ENCODE measurements at places on chromosomes 11 and 22.

GRCh38 chr11:38788561-38788960 lies 2190.5 kb upstream of the RAG2 start:
- DNase-seq = no peak

- no peak for DNase-seq
Observed at GRCh38 chr11:59243633-59244032, 30.9 kb upstream of the MPEG1 start.

- no peak for DNase-seq
Observed at GRCh38 chr11:44979543-44980399, 29.1 kb upstream of the TP53I11 start.

- DNase-seq = no peak
Observed at GRCh38 chr11:20631519-20632168, 32.2 kb downstream of the SLC6A5 start.

- no peak for DNase-seq
Observed at GRCh38 chr11:12280199-12280837, 97.1 kb upstream of the PARVA start.

DNA sequence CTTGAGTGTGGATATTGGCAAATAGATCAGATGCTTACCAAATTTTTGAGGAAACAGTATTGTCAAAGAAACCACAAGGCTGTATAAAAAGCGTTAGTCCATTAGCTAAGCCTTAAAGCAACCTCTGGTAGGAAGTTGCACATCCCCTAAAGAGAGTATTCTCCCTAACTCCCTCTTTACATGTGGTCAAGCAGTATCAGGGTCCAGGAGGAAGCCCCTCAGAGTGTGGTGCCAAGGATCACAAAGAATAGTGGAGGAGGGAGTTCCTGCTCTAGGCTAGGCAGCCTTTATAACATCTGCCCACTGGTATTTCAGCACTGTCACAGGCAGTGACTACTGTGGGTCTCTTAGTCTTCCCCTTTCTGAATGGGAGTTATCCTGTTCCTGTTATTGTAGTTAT lies 18.8 kb upstream of the AMPD3 start:
- no peak for DNase-seq

Measured in CD4-positive, alpha-beta T cell (primary cell).